Renal cortex interstitium (tissue), 15 donors: ENCODE measurements at places on chromosomes 12 and 14. TPM values are rescaled to one million over a fixed set of nuclear protein-coding genes. Genes with fewer than 3 reads are reported as not detected.

Gene RAPGEF3
- 58.4 TPM for polyA plus RNA-seq

Gene CLEC1A
- 3.6 TPM for polyA plus RNA-seq

Gene WDHD1
- polyA plus RNA-seq = 16.4 TPM

Gene WASHC3
- polyA plus RNA-seq = 66.6 TPM

Gene FAM186B
- 3.0 TPM for polyA plus RNA-seq
